ENCODE measurements at places on chromosomes 5 and 9.

DNA sequence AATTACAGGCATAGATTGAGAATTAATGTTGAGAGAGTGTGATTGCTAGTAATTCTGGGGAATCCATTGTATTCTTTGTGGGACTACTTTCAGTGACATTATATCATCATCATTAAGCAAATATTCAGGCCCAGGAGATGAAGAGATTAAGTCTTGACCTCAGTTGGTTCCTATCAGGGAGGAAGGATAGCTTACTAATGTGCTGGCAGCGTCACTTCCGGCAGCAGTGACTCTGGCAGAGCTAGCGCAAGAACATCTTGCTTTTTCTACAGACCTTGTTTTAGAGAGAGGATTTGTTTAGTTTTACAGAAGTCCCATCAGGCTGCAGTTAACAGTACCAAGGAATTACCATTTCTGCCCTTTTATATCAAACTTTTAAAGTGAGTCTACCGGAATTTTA lies 20.3 kb downstream of the OSTF1 start:
- DNase-seq, result no peak

DNA sequence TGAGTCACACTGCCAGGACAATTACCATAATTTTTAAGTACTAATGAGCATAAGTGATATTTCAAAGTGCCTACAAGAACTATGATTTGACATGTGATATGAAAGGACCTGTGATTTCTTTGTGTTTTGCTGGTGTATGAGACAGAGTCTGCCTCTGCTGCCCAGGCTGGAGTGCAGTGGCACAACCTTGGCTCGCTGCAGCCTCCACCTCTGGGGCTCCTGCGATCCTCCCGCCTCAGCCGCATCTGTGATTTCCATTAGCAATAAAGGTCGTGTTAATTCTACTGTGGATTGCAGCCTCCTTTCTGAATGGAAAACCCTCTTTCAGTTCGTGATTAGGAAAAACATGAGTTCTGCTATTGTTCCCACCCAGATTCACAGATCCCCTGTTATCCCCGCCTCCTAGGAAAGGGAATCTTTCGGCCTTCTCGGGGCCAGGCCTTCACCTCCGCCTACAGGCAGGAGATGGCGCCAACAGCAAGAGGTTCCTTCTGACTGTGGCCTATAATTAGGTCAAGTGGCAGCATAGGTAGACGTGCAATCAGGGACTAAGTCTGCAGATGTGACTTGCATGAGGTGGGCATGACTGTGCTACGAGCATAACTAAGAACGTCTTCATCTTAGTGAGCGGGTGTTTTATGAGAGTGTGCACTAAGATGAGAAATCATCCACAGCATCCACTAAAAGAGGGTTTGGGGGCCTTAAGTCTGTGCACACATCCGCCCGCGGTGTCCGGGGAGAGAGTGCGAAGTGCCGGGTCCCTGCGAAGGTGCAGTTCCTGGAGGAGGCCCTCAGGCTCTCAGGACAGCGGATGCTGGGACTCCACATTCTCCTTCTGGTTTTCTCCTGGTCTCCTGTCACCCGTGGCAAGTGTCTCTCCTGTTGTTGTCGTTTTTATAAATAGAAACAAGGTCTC lies 23.1 kb downstream of the TRIM7 start:
- peak; percentile 52 for DNase-seq

DNA sequence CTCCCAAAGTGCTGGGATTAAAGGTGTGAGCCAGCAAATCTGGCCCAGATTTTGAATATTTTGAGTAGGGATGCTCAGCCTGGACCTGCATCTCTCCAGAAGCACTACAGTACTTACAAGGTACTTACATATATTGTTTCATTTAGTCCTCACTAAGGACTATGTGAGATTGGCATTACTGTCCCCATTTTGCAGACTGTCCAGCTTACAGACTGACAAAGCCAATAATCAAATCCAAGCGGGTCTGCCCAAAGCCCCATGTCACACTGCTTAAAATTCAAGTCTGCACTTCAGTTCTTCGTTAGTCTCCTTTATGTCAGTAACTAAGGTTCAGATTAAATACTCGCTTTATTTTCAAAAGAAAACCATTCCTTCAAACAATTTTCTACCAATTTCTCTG lies 7.1 kb downstream of the MAPKAP1 start:
- no peak for DNase-seq

DNA sequence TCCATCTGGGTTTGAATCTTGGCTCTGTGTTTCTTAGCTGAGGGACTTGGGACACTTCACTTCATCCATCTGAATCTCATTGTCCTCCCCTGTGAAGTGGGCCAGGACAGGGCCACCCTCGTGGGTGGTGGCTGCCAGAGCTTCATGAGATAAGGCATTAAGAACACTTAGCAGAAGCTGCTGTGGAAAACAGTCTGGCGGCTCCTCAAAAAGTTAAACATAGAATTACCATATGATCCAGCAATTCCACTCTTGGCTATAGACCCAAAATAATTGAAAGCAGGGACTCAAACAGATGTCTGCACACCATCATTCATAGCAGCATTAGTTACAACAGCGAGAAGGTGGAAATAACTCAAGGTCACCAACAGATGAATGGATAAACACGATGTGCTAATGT lies 42.4 kb upstream of the GGTA1 start:
- DNase-seq, result no peak

DNA sequence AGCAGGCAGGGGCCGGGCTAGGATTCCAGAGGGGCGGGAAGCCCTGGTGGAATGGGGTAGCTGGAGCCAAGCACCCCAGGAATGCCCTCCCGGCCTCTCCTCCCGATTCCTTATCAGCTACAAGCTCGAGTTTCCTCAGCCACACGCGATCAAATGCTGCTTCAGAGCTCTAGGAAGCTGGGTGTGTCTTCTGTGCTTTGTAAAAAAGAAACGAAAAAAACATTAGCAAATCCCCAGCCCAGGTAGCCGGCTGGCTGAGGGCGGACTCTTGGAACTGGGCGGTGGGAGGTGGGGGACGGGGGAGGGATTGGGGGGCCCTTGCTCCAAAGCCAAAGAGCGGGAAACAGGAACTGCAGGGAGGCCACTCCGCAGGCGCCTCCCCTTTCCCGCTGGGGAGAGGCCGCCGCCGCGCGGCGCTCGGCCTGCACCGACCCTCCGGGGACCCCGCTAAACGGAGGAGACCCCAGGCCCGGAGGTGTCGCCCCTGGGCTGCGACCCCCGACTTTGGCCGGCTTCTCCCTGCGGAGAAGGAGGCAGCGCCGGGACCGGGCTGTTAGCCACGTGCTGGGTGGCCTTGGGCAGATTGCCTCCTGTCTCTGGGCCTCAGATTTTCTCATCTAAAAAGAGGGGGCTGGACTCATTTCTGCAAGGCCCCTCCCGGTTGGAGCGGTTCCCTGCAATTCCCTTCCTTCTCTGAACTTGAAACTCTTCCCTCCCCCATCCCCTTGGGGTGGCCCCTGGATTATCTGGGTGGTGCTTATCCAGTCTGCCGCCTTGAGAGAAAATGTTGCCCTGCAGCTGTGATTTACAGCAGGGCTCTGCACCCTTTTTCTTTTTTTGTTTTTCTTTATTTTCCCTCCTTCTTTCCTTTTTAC lies 40.9 kb upstream of the FABP6 start:
- DNase-seq, result no peak

GRCh38 chr5:143501310-143502044 lies 98.0 kb upstream of the NR3C1 start:
- no peak for DNase-seq

DNA sequence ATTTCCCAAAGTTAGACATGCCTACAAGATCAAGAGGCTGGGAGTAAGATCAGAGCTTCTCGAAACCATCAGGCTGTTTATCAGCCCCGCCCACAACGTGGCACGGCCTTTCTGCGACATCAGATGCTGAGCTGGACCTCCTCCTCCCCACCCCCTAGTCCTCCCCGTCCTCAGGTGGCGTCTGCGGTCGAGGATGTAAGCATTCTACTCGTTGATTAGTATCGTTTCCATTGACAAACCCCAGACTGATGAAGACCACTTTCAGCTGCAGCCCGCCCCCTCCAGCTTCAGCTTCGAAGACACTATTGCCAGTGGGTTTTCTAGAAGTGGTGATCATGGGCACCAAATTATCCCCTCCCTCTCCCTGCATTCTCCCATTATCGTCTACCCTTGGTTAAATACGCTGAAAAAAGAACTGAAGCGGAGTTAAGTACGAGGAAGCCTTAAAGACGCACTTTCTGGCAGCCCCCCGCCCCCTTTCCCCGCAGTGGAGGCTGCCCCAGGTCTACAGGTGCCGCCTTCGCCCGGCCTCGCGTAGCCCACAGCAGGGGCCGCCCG lies 1.1 kb downstream of the PPIC start:
- no peak for DNase-seq

- no peak for DNase-seq
These were observed 61.2 kb downstream of the ELL2 start for GRCh38 chr5:95900383-95900958.

DNA sequence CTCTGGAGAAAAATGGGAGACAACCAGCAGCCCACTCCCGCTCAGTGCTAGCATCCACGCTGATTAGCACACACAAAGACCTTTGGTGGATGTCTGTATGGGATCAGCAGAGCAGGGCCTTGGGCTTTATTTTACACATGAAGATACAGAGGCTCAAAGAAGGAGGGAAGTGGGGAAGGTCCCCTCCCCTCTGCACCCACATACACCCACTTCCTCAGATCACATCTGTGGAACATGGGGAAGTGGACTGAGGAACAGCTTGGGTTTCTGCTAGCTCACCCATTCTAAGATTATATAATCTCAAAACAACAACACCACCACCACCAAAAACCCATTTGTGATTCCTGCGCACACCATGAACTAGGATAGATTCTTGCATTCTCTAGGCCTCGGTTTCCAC lies 14.0 kb downstream of the GGTA1 start:
- DNase-seq, result no peak

DNA sequence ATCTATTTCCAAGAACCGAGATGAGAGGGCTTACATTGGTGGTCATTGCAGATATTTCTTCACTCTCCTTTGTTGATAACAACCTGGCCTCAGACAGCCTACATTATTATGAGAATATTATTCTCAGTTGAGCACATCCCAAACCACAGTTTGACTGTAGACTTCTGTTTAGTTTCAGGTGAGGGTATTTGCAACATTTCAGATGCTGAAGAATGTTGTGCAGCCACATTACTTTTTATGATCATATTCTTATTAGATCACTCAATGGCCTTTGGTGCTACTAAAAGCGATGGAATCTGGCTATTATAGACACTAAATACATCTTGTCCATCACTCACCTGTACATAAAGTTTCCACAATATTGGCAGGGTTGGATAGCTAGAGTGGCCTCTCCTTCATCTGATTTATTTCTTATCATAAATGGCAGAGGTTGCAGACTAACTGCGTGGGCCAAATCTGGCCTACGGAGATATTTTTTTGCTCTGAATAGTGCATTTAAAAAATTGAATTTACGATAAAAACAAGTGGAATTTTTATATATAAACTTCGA lies 26.2 kb upstream of the RICTOR start:
- no peak for DNase-seq

DNA sequence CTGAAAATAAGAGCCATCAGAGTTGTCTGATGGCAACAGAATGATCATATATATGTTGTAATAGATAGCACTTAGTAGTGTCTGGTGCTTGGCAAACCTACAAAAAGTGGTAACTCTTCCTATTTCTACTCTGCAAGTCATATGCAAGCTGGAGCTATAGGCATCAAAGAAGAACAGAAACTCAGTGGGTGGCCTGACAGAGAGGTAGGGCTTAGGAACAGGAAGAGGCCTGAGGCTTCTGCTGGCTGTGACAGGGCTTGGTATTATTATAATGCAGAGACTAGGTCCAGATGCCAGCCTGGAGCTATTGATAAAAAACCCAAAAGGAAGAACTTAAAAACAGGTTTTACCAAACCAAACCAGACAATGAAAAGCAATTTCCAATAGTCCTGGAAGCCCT lies 4.4 kb upstream of the DIAPH1 start:
- no peak for DNase-seq

DNA sequence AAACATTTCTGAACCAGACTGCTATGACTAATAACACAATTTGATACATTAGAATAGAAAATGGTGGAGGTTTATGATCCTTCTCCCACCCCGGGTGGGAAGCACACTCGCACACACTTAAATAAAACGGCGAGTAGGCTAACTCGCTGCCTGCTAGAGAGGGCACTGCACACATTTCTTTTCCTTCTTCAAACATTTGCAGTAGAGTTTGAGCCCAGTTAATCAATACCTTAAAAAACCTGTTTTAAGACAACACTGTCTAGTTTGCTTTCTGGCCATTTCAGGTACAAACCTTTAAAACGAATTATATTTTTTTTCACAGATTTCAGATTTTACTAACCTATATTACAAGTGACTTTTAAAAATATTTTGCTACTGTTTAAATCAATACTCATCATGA lies 63.5 kb downstream of the EFNA5 start:
- no peak for DNase-seq

DNA sequence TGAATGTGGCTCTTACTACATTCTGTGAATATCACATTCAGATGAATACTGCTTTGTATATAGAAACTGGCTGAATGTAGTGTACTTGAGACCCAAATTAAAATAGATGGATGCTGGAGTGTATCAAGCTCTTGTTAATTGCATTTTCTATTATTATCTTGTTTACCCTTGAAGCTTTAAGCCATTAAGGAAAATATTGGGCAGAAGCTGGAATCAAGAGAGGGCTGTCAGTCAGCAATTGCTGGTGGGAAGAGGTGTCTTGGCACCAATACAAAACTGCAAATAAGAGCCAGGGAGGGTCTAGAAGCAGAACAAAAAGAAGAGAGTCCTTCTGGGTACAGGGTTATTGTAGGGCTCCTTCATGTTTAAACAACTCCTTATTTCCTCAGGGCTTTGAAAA lies 38.8 kb downstream of the MUSK start:
- DNase-seq, result no peak
